RWPE1 (cell line): ENCODE measurements at places on chromosomes 6 and 20.

- DNase-seq: no peak
These were observed 76.0 kb downstream of the ANKRD6 start for GRCh38 chr6:89508755-89509563.

DNA sequence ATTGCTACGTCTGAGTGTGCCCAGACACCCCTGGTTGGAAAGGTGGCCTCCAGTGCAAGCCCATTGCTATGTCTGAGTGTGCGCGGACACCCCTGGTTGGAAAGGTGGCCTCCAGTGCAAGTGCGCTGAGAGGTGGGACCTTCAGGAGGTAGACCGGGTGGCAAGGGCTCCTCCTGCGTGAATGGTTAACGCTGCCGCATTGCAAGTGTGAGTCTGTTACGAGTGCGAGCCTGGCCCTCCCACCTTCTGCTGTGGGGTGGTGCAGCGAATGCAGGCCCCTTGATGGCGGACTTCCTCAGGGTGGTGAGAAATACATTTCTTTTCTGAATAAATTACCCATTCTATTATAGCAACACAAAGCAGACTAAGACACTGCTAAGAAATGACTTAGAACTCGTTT, 208.8 kb downstream of the DLL1 start:
- DNase-seq: no peak

- no peak for DNase-seq
These were observed 368.0 kb downstream of the QKI start for GRCh38 chr6:163782436-163783003.

GRCh38 chr6:17097982-17098381, 3.9 kb upstream of the STMND1 start:
- DNase-seq: no peak

DNA sequence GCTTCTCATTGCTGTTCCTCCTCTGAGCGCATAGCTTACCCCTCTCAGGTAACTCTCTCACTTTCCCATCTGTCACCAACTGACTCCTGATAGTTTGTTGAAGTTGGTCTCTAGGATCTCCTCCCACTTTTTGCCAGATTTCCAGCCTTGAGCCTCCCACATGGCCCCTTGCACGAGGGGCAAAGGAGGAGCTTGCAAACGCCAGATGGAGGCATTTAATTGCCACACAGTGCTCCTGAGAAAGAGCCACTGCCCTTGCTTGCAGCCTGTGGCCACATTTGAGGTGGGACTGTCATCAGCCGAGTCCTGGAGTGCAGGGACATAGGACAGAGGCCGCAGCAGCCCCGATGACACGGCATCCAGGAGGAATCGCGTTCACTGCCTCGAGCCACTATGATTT, 348.7 kb downstream of the SMOC2 start:
- DNase-seq: no peak

GRCh38 chr20:4332121-4332860, 316.9 kb upstream of the RNF24 start:
- no peak for DNase-seq

DNA sequence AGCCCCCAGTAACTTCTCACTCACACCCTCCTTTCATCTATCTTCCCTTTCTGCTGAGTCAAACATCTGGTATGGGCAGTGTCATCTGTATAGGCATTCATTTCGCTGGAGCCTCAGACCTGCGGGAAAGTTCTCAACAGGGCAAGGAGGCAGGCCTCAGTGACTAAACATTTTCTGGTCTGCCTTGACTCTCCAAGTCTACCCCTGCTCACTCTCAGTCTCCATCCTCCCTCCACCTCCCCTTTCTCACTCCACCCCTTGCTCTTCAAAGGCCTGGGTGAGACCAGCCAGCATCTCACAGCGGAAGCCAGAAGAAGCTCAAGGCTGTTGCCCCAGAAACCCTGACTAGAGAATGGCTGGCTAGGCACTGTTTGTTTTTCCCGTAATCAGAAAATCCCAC, 105.0 kb upstream of the BEND6 start:
- DNase-seq: no peak

- no peak for DNase-seq
These were observed 262.0 kb downstream of the CD83 start for GRCh38 chr6:14379568-14379967.

- no peak for DNase-seq
These were observed 134.9 kb upstream of the STMND1 start for GRCh38 chr6:16966791-16967469.

GRCh38 chr6:87702589-87702945, 534 bp upstream of the AKIRIN2 start:
- DNase-seq: peak; percentile 51

GRCh38 chr20:2899243-2899642, 26.0 kb downstream of the PTPRA start:
- DNase-seq: no peak

GRCh38 chr6:126374372-126374771, 34.5 kb downstream of the CENPW start:
- no peak for DNase-seq

DNA sequence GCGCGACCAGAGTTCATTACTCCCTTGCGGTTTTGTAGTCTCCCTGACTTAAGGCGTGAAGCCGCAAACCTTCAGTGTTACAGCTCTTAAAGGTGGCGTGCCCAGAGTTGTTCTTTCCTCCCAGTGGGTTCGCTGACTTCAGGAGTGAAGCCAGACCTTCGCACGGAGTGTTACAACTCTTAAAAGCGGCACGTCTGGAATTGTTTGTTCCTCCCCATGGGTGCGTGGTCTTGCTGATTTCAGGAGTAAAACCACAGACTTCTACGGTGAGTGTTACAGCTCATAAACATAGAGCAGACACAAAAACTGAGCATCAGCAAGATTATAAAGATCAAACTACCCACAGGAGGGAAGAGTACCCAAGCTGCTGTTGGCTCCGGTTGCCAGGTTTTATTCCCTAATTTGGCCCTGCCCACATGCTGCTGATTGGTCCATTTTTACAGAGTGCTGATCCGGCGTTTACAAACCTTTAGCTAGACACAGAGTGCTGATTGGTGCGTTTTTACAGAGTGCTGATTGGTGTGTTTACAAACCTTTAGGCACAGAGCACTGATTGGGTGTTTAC, 10.4 kb downstream of the TMEM14C start:
- no peak for DNase-seq

GRCh38 chr6:167097770-167098169, 25.1 kb upstream of the CCR6 start:
- DNase-seq: no peak

GRCh38 chr20:63448031-63448430, 24.4 kb downstream of the KCNQ2 start:
- DNase-seq: no peak

DNA sequence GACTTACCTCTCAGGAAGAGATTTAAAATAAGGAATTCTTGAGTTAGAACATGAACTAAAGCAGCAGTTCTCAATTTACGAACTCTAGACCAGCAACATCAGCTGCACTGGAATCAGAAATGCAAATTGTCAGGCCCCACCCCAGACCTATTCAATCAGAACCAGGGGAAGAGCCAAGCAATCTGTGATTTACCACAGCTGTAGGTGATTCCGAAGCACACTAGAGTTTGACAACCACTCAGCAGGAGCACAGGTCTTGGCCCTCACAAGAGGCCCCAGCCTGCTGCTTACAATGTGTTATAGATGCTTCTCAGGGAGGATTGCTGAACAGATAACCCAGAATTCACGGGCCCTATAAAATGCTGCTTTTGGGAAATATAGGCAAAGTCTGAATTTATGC, 279.2 kb downstream of the PTPRK start:
- no peak for DNase-seq

DNA sequence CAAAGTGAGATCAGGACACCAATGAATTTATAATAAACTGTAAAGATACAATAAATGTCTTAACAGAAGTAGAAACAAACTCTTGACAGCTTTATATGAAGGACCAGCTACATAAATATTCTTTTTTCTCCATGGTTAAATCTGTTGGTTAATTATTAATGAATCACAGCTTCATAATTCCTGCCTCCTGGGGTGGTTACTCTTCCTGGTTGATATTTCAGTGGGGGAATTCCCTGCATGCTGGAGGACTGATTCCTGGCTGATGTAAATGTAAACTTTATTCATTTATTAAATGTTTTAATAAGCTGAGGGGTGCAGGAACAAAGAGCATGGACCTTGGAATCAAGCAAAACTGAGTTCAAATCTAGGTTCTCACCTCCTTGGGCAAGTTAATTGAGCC, 16.2 kb upstream of the RCAN2 start:
- DNase-seq: no peak

- DNase-seq: peak; percentile 72
These were observed at the start of gene LRRC73 for GRCh38 chr6:43509984-43510826. Gene LRRC73 (minus strand): TSS chr6:43510346. CDS start chr6:43509785, 561 bp downstream.

GRCh38 chr6:34098045-34098936, 47.6 kb downstream of the GRM4 start:
- no peak for DNase-seq

DNA sequence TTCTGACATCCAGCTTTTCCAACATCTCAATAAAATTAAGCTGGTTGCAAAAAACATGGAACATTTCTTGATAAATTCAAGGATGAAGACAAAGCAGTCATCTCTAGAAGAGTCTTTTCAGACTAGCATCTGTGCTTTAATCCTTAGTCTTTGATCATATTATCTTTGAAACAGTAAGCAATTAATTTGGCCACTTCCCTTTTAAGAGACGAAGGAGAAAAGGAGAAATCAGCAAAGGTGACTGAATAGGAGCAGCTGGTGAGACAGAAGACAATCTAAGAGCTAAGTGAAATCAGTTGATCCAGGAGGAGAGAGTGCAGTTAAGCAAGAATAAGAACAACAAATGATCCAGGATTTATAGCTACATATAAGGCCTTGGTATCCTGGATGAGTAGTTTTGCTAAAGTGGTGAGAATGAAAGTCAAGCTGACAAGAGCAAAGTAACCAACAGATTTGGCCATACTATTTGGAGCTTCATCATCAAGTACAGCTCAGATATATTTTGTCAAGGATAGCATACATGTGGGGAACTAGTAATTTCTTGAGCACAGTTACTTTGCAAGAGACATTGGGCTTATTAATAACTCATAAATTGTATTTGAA, 215.5 kb downstream of the ADGB start:
- no peak for DNase-seq

GRCh38 chr6:43968110-43968965, 158.9 kb downstream of the MRPL14 start:
- DNase-seq: no peak

DNA sequence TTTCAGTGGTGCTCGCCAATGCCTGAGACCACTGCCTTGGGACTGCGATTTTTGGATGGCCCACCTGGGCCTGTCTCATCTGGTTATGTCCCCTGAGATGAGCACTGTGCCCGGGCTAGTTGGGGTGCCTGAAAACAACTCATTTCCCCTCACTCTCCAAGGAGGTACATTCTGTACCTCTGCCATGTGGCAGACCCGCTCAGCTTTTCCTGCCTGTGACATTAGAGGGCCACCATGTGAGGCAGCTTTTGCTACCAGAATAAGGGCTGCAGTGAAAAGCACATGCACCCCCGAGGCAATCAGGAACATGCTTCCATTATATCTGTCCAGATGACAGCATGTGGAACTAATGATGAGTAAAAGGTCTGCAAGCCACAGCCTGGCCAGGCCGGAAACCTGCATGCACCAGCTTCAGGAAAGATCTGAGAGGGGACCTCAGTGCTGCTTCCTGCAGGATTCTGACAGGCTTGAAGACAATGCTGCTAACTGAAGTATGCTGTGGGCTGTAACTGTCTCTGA, 11.3 kb upstream of the SRSF6 start:
- peak; percentile 68 for DNase-seq

GRCh38 chr6:37741757-37742400, 44.2 kb upstream of the MDGA1 start:
- no peak for DNase-seq

DNA sequence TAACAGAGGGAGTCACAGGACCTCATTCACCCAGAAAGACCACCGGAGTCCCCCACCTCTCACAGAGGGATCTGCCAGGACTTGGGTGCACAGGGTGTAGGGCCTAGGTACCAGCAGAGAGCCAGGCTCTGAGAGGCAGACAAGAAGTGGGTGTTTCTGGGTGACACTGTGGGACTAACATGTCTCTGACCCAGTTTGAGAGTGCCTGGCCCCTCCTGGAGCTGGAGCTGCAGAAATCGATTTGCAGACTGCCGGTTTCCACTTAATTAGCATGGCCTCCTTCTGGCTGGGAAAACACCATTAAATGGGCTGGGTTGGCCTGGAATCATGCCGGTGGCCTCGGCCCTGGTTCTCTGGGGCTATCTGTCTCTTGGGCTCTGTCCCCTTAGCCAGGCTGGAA, 59.2 kb downstream of the PPP1R16B start:
- no peak for DNase-seq

DNA sequence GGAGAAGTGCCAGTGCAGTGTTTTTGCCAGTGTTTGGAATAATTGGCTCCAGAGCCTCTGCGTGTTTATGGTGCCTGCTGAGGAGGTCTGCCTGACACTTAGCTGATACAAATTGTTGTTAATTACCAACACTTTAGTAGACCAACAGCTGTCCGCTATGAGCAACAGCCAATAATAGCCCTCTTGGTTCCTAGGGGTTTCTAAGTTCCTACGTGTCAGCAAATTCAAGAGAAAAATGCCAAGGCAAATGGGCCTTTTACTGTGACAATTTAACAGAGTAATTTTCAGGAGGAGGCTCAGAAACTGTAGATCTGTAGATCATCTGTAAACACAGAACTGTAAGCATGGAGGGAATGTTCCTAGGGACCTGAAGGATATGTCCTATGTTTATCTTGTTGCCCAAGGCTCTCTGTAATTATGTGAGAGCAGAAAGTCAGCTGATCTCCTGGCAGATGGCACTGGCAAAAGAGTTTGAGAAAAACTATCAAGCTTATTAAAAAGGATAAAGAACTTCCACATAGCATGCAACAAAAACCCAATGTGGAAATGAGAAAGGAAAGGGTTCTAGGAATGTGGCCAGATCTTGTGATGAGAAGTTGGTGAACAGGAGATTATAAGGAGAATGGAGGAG, 157.7 kb downstream of the GJA1 start:
- no peak for DNase-seq
